Regular cardiac myocyte (primary cell): ENCODE measurements at places on chromosomes 13 and 19. TPM values are rescaled to one million over a fixed set of nuclear protein-coding genes. Genes with fewer than 3 reads are reported as not detected.

Gene CD22
- 0.96 and 1.7 TPM in 2 replicates for total RNA-seq

Gene ZNF345
- total RNA-seq = 1.2 and 1.7 TPM in 2 replicates

Gene FBN3
- total RNA-seq = under 0.01 TPM in 1 of 2 replicates, not detected in the other

Gene ZNF540
- 0.19 and 2.3 TPM in 2 replicates for total RNA-seq

Gene MYO1F
- 0.19 and 0.28 TPM in 2 replicates for total RNA-seq

Gene GIPC3
- total RNA-seq = under 0.01 TPM in 1 of 2 replicates, not detected in the other

Gene SIGLEC10
- total RNA-seq = not detected in 2 replicates

Gene ANKRD24
- total RNA-seq = 1.2 and 2.3 TPM in 2 replicates

Gene DZIP1
- 33.8 and 34.1 TPM in 2 replicates for total RNA-seq

Gene LSM14A
- 51.0 and 75.3 TPM in 2 replicates for total RNA-seq

Gene DIAPH3
- total RNA-seq = 7.0 and 25.9 TPM in 2 replicates

Gene ZNF177
- total RNA-seq = 0.77 and 1.7 TPM in 2 replicates

Gene TSPAN16
- total RNA-seq = not detected in 2 replicates

Gene PSG7
- under 0.01 TPM in 2 replicates for total RNA-seq

Gene RYR1
- under 0.01 and 1.1 TPM in 2 replicates for total RNA-seq

Gene ATP8A2
- under 0.01 TPM in 1 of 2 replicates, not detected in the other for total RNA-seq

Gene KIR2DL3
- total RNA-seq = not detected in 2 replicates

Gene ZNF382
- 3.8 and 10.7 TPM in 2 replicates for total RNA-seq

Gene CARD8
- 17.5 and 18.0 TPM in 2 replicates for total RNA-seq

Gene ZNF708
- 3.6 and 5.9 TPM in 2 replicates for total RNA-seq

Gene DENND1C
- total RNA-seq = not detected in 2 replicates

Gene NOVA2
- total RNA-seq = under 0.01 TPM in 2 replicates

Gene IER2
- total RNA-seq = 12.1 and 73.0 TPM in 2 replicates

Gene FGF22
- not detected in 2 replicates for total RNA-seq

Gene CYP4F12
- not detected in 2 replicates for total RNA-seq
